Stimulated activated CD4-positive, alpha-beta T cell treated with anti-CD3 and anti-CD28 coated beads, Interleukin-15, amount 100 ng/mL, for 1 hour (primary cell): ENCODE measurements at places on chromosomes 7 and 10.

GRCh38 chr10:14594878-14595525 is 179.7 kb downstream of the FAM107B start:
- no peak for DNase-seq

GRCh38 chr10:45204954-45205775 is 110.2 kb downstream of the OR13A1 start:
- no peak for DNase-seq

- no peak for DNase-seq
Measured at GRCh38 chr7:41732843-41733306, 30.0 kb upstream of the INHBA start.

DNA sequence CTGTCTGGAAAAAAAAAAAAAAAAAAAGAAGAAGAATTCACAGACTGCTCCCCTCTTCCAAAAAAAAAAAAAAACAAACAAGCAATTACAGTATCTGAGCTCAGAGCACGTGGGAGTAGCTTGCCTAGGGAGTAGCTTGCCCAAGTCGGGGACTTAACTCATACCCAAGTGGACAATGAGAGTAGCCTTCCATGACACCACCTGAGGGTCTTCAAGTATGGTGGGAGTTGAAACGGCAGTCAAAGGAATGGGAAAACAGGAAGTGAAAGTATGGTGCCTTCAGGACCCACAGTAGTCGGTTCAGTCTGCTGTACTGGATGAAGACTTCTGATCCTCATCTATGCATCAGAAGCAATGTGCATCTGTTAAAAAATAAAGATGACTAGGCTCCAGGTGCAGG is 10.6 kb downstream of the VOPP1 start:
- DNase-seq, result no peak

DNA sequence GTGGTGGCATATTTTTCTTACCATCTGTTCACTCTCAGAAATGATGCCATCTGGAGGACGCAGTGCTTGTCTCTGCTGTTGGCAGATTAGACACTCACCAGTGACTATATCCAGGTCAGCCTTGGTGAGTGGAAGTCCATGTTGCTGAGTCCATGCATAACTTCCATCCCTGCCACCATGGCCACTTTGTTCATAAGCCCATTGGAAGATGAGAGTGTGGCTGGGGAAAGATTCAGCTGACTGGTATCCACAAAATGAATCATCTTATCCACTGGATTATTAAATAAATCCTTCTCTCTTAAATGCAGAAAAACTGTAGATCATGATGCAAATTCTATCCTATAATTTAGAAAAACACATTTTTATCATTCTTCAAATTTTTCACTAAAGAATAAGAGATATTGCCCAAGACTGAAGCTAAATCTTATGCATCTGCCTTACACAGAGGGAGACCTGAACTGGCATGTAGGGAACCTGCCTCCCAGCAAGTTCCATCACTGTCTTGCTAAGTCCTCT is 726.9 kb downstream of the TNS3 start:
- no peak for DNase-seq

GRCh38 chr7:70698219-70698832 is 433.6 kb upstream of the GALNT17 start:
- DNase-seq, result no peak

DNA sequence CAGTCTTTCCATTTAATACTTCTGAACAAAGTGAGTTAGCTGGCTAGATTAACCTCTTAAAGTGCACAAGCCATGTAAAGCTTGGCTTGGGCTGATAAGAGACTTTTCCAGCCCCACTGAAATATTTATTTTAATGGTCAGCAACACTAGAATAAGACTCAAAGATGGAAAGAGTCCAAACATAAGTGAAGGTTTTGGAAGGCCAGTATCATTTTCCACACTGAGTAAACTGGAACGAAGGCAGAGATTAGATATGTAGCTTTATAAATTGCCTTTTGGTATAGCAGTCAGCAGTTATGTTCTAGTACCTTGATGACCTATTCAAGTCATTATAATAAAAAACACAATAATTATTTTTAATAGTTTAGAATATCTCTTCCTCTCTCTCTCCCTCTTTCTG is 102.2 kb downstream of the HDAC9 start:
- no peak for DNase-seq

- no peak for DNase-seq
Measured at GRCh38 chr10:110042891-110043290, 35.1 kb downstream of the ADD3 start.

DNA sequence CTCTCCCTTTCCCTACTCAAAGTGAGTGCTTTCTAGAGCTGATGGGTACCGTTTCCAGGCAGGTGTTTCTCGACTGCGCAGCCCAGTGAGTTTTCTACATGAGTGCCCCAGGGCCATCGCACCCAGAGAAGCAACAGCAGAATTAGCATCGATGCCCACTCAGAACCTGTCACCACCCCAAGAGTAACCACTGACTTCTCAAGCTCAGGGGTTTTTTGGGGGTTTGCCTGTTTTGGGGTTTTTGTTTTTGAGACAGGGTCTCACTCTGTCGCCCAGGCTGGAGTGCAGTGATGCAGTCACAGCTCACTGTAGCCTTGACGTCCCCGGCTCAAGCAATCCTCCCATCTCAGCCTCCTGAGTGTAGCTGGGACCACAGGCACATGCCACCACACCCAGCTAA is 25.7 kb downstream of the SNX8 start:
- DNase-seq, result no peak

DNA sequence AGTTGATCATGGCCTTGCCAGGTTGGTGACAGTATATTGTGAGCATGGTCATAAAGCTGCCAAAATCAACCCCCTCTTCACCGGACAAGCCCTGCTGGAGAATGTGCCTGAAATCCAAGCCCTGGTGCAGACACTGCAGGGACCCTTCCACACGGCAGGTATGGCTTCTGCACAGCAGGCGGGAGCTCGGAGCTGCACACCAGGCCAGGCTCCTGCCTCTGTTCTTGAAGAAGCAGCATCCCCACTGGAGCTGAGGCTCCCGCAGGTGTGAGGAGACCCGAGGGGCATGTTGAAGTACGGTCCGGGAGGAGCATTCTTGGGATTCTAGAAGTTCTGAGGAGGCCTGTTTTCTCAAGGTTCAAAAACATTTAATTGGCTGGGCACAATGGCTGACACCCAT is 12.7 kb downstream of the DHTKD1 start:
- no peak for DNase-seq

DNA sequence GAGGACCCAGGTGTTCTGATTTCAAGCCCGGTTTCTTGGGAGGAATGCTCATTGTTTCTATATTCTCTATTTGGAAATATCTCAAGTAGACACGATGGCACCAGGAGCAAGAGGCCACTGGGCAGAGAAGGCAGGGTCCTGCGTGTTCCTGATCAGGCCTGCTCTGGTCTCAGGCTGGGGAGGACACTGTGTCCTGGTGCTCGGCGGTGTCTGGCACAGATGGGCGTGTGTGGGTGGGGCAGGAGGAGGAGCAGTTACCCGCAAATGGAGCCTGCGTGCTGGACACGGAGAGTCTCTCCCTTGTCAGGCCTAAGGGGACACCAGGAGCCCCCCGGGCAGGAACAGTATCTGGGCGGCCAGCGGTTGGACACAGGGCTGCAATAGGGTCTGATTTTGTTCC is 25.9 kb upstream of the GOLGA7B start:
- DNase-seq, result no peak

DNA sequence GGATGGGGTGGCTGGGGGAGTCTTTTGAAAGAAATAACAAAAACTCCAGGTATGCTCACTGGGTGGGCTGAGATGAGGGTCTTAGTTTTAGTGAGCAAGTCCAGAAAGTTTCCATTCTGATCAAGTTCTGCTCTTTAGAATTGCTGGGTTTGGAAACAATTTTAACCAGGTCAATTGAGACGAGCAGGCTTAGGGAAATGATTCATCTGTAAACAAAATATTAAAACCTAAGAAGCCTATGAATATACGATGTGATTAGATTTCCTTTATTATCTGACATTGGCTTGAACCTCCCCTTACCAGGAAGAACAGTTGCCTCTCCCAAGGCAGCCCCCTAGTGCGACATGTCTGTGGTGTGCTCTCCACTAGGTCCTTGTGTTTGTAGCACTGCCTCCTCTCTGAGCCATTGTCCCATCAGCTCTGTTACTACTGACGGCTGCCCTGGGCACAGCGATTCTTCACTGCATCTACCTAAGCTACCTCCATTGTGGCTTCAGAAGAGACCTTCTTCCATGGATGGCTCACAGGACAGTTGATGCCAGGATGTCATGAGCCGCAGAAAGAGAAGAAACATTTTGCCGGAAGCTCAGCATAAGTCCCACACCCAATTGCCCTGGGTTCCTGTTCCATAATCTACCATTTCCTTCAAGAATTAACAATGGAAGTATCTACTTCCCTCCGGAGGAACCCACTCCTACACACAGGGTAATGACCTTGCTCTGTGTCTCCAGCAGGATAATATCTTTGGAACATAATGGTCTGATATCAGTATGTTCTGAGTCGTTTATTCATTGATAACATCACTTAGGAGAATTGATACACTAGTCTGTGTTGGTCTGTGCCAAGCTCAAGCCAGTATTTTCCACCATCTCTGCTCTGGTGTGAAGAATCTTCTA is 95.1 kb upstream of the ITGB1 start:
- DNase-seq, result no peak

GRCh38 chr7:50462361-50462760 is 12.2 kb upstream of the FIGNL1 start:
- DNase-seq, result no peak

- no peak for DNase-seq
Measured at GRCh38 chr7:132965951-132966350, 115.9 kb downstream of the CHCHD3 start.
